ENCODE measurements at places on chromosomes 7 and 10. TPM values are rescaled to one million over a fixed set of nuclear protein-coding genes. Genes with fewer than 3 reads are reported as not detected.

DNA sequence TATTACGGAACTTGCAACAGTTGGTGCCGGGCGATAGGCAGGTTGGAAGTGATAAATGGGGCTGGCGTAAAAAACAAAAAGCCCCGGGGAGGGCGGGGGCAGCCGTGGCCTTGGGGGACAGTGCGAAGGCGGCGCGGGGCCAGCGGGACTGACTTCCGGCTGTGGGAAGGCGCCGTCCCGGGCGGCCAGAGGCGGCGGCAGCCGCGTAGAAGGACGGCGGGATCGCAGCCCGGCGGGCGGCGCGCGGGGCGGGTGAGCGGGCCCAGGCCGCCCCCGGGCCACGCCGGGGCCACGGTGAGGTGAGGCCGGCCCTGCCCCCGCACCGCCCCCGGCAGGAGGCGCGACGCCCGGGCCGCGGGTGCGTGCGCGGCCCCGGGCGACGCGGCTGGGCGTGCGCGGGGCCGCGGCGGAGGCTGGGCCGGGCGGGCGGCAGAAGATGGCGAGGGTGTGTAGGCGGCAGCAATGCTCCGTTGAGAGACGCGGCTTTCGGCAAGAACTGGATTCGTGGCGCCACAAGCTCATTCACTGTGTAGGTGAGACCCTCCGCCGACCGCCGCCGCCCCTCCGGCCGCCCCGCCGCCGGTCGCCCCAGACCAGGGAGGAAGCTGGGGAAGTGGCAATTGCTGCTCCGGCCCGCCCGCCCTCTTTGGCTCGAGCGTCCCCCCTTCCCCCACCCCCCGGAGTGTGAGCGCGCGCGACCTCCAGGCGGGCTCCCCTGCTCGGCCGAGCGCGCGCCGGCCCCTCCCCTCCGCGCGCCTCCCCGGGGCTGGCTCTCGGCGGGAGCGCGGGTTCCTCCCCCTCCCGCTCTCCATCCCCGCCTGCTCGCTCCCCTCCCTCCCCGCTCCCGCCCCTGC is at the start of gene LCOR:
LCOR (plus strand) TSS at position 432 of the 854 bp plus-strand sequence. CDS start 116,760 bp downstream, outside the sequence.
- peaks cover 36% of the 10 kb centered on the region for H3K4me1 ChIP-seq
- no peaks in the 10 kb centered on the region for H3K27me3 ChIP-seq
- H3K4me3 ChIP-seq: peak within 1 kb of the TSS; percentile 94
- peak; percentile 87 for DNase-seq

DNA sequence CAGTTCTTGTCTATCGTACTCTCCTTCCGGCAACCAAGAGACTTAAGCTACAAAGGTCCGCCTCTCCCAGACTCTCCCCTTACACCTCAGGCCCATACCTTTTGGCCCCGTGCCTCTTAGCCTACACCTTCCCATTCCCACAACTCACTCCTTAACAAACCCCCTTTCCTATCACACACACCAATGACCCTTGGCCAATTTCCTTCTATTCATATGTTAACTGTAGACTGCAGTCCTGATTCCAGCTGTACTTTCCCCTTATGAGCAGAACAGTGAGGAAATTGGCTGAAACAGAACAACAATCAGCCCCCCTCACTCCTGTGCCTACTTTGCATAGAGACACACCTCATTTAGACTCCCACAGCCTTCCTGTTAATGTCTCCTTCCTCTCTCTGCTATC is 1.4 kb upstream of the TMEM139 start:
- DNase-seq: no peak
- H3K27ac ChIP-seq: no peak overlapping the region

DNA sequence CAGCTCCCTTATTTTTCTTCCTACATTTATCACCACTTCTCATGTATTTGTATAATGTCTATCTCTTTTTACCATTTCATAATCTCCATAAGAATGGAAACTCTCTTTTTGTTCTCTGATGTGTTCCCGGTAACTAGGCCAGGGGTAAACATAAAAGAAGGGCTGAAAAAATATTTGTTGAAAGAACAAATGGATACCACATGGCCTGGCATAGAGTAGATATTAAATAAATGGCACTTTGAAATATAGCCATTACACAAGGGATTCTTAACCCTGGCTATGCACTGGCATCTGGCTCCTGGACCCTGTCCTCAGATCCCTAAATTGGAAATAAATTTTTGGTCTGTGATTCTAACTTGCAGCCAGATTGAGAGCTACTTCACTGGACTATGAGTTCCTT is 30.4 kb downstream of the ELAPOR2 start:
- H3K27me3 ChIP-seq: no peaks in the 10 kb centered on the region
- no peaks in the 10 kb centered on the region for H3K36me3 ChIP-seq
- no peak overlapping the region for H3K4me3 ChIP-seq
- no peak for DNase-seq
- no peaks in the 10 kb centered on the region for H3K4me1 ChIP-seq

- no peaks in the 10 kb centered on the region for H3K27me3 ChIP-seq
- H3K4me1 ChIP-seq: peaks cover 14% of the 10 kb centered on the region
- no peak overlapping the region for H3K27ac ChIP-seq
- H3K36me3 ChIP-seq: no peaks in the 10 kb centered on the region
- DNase-seq: no peak
- no peak overlapping the region for H3K4me3 ChIP-seq
Measured at GRCh38 chr10:12503311-12503710, 154.0 kb downstream of the CAMK1D start.

DNA sequence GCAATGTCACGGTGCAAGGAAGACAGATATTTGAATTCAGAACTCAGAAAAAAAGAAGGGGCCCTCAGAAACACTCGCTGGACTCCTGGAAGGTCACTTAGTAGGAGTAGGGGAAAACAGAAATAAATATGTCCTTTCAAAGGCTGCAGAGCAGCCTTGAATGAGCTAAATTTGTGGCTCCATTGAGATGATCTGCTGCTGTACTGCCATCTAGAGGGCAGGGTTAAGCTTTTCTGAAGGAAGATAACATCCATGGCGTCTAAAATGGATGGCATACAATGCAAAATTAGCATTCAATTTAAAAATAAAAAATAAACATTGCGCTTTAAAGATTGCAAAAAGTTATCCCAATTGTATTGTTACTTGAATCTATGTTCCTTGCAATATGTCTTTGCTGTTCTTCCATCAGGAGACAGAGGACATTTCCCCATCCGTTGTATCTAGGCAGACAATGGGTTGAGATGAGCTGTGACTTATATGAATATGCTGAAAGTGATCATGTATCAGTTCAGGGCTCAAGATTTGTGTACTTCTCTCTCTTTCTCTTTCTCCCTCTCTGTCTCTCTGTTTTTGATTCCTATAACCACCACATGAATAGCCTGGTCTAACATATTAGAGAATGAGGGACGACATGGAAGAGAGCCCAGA is 642.2 kb downstream of the SH2D4B start:
- DNase-seq: no peak
- no peaks in the 10 kb centered on the region for H3K27me3 ChIP-seq
- no peaks in the 10 kb centered on the region for H3K4me1 ChIP-seq
- no peaks in the 10 kb centered on the region for H3K36me3 ChIP-seq
- H3K4me3 ChIP-seq: no peak overlapping the region

DNA sequence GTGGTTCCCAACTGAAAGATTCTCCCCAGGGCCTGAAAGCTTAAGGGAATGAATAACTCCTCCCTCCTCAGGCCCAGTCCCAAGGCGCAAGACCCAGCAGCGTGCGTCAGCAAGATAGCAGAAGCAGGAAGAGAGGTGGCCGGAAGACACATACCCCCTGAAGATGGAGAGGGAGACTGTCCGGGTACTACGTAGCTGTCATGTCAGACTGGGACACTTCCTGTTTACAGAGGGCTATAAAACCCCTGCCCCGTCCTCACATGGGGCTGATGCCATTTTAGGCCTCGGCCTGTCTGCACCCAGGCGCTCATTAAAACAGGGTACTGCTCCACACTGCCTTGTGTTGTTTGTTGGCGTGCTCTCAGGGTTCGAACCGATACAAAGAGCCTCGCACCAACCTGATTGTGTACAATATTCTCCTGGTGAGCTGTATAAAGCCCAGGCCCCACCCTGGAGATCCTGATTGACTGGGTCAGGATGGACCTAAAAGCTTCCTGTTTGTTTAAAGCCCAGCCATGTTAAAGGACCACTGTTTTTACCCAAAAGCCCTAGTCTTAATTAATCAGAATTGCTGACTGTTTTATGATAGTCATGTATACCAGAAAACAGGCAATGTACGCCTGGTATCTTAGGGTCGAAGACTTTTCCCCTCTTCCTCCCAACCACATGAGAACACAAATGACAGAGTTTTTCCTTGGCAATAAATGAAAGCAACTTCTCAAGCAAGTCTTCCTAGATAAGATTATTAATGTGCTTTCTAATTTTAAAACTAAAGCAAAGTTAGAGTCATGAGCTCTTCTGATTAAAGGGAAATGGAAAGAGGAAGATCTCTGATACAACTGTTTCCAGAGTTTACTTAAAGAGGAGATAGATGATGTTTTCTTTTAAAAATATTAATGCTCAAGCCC is 251.5 kb downstream of the DOCK4 start:
- H3K36me3 ChIP-seq: no peaks in the 10 kb centered on the region
- no peaks in the 10 kb centered on the region for H3K27me3 ChIP-seq
- H3K27ac ChIP-seq: peak overlapping the region; percentile 58
- peaks cover 43% of the 10 kb centered on the region for H3K4me1 ChIP-seq
- no peak overlapping the region for H3K4me3 ChIP-seq
- DNase-seq: peak; percentile 35

- no peaks in the 10 kb centered on the region for H3K36me3 ChIP-seq
- no peak overlapping the region for H3K4me3 ChIP-seq
- no peak for DNase-seq
Measured at GRCh38 chr10:121526801-121527221, 71.4 kb downstream of the FGFR2 start.

DNA sequence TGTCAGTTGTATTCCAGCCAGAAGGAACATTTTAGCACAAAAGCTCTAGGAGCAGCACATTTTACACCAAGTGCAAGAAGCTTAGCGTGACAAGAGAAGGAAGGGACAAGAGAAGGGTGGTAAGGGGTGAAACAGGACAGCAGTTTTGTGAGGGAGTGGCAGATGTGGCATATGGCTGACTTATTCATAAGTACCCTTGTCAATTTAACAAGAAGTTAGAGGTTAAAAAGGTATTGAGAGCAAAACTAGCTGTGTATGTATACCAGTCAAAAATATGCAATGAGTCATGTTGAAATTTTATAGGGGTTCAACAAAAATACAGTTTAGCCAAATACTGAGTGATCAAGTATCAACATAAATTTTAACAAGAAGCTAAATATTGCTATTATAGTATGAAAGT is 561.5 kb upstream of the POT1 start:
- no peaks in the 10 kb centered on the region for H3K27me3 ChIP-seq
- no peaks in the 10 kb centered on the region for H3K4me1 ChIP-seq
- DNase-seq: no peak
- no peaks in the 10 kb centered on the region for H3K36me3 ChIP-seq
- H3K27ac ChIP-seq: no peak overlapping the region
- H3K4me3 ChIP-seq: no peak overlapping the region

GRCh38 chr7:108452707-108453106 is 3.5 kb downstream of the NRCAM start:
- H3K4me1 ChIP-seq: peaks cover 15% of the 10 kb centered on the region
- H3K4me3 ChIP-seq: no peak overlapping the region
- DNase-seq: no peak
- no peaks in the 10 kb centered on the region for H3K27me3 ChIP-seq

DNA sequence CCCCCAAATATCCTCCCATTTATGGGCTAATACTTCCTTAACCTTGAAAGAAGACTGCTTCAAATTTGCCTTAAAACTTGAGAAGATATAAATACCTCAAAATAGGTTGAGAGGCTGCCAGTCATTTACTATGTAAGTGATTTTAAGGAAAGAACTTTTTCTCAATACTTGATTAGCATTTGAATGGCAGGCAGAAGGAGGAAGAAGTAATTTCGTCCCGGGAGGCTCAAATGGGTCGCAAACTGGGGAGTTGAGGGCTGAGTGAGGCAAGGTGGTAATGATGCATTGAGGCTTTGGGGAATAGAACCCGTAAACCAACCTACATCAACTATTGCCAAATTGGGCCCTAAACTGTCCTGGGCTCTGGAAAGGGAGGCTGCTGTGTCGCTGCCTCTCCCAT is 11.1 kb downstream of the CAMK1D start:
- no peaks in the 10 kb centered on the region for H3K36me3 ChIP-seq
- no peak for DNase-seq
- H3K27me3 ChIP-seq: no peaks in the 10 kb centered on the region
- H3K4me3 ChIP-seq: no peak overlapping the region
- no peaks in the 10 kb centered on the region for H3K4me1 ChIP-seq

- H3K4me1 ChIP-seq: peaks cover 35% of the 10 kb centered on the region
- no peak overlapping the region for H3K4me3 ChIP-seq
- H3K27me3 ChIP-seq: no peaks in the 10 kb centered on the region
- H3K27ac ChIP-seq: no peak overlapping the region
Measured at GRCh38 chr7:37918526-37918925, 1.9 kb upstream of the SFRP4 start.

GRCh38 chr10:59432207-59432900 is 70.0 kb upstream of the FAM13C start:
- DNase-seq: no peak
- no peaks in the 10 kb centered on the region for H3K36me3 ChIP-seq
- H3K4me1 ChIP-seq: peaks cover 32% of the 10 kb centered on the region

The EEPD1 gene
- 7.4 TPM for total RNA-seq

The TLL2 gene
- total RNA-seq: not detected

The ELMO1 gene
- 12.4 TPM for total RNA-seq

The TMEM273 gene
- total RNA-seq: 7.0 TPM

The GPR85 gene
- 0.46 TPM for total RNA-seq

The C7orf57 gene
- not detected for total RNA-seq

The CRPPA gene
- 3.3 TPM for total RNA-seq

The ADAP1 gene
- total RNA-seq: 11.5 TPM

The STEAP1B gene
- total RNA-seq: 0.97 TPM

Measured in adrenal gland (tissue), 19 donors.